ENCODE measurements at places on chromosomes 13 and 19.

DNA sequence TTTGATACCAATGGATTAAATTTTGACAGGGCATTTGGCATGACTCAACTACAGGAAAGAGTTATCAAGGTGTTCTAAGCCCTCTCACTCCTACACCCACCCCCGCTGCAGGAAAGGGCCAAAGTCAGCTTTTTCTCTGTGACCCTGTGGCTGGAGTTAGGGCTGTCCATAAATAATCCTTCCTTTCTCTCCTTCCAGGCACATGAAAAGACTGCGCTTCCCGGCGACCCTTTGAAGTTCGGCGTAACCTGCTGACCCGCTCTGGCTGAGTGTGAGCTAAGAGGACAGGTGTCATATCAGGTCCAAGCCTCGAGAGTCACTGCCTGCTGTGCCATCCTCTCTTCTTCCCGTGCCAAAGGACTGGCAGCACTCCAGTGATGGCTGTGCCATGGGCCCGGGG lies 25.6 kb downstream of the ZNF114 start:
- no peak for DNase-seq

GRCh38 chr19:18465964-18466339 lies 28.0 kb upstream of the ISYNA1 start:
- no peak for DNase-seq

GRCh38 chr19:4506449-4507149 lies 11.7 kb downstream of the PLIN4 start:
- DNase-seq, result no peak

- DNase-seq, result no peak
Observed at GRCh38 chr19:28523619-28524018, 689.3 kb downstream of the UQCRFS1 start.

GRCh38 chr19:28934631-28935030 lies 278.3 kb downstream of the UQCRFS1 start:
- no peak for DNase-seq

DNA sequence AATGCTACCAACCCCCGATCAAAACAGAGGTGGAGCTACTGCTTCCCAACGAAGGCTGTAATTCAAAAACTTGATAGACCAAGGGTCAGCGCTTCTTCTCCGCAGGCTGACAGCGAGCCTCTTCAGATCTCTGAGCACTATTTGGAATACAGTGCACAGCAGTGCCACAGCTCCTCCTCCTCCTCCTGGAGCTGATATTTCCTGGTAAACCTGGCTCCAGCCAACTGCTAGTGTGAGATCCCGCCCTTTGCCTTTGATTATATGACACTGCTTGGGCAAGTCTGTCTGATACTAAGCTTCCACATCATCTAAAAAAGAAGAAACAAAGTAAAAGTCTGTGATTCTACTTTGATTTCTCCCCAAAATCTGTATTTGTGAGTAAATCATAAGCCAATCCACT lies 710.5 kb downstream of the DACH1 start:
- no peak for DNase-seq

DNA sequence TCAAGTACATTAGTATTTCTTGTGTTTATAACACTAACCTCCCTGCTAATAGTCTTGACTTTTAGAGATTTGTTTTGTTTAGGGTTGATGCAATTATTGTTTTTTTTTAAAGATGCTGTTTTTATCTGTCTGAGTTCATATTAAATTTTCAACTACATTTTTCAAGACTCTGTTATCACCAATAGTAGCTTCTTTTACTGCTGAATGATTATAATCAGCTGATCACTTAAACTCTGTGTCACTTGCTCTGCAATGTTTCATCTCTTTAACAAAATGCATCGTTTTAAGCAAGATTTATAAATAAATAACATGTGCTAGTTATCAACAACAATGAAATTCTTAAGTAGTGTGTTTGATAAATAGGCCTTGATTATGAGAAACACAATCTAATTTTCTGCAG lies 920.9 kb upstream of the PCDH20 start:
- DNase-seq, result no peak

- DNase-seq, result peak; percentile 44
Observed at GRCh38 chr19:7492142-7492541, 3.3 kb upstream of the PEX11G start.

DNA sequence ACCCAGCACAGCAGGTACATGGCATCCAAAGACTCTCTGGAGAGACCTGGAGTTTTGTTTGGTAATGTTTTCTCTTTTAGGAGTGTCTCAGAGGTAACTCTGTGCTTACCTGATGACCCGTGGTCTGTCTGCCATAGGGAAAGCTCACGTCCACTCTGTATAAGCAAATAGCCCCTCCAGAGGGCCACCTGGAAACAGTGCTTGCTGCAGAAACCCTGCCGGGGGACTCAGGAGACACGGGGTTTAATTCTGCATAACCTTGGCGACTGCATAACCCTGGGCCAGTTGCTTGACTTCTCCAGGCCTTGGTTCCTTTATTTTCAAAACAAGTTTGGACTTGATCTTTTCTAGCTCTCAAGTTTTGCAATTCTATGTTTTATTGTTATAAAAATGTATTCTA lies 187.2 kb upstream of the SOX1 start:
- DNase-seq, result no peak

DNA sequence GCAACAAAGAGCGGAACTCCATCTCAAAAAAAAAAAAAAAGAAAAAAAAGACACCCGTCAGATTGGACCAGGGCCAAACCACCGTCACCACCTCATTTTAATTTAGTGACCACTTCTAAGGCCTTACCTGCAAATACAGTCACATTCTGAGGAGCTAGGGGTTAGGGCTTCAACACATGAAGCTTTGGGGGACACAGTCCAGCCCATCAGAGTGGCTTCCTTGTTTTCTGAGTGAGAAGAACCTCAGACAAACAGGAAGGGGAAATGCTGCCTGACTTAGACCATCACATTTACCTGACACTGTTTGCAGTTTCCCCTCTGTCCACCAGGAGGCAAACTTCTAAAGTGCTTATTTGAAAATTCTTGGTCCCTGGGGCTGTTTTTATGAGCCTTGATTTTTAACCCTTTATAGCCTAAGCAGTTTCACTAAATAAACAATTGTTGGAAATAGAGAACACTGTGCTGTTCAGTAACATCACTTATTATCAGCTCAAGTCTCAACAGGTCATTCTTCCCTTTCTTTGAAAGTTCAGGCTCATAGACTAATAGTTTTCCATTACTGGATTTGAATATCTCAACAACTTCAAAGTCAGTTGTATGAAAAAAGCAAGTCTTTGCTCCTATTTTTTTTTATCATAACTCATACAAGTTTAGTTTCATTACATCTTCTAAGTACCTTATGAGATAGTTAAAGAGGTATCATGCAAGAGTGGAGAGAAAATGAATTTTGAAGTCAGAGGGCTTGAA lies 74.9 kb upstream of the WASF3 start:
- DNase-seq, result peak; percentile 69

- DNase-seq, result no peak
Observed at GRCh38 chr19:45924891-45925447, 10.4 kb upstream of the NANOS2 start.

- peak; percentile 27 for DNase-seq
Observed at GRCh38 chr19:46958532-46958931, 61.1 kb upstream of the NPAS1 start.

GRCh38 chr19:16078759-16079707 lies 2.7 kb downstream of the TPM4 start:
- peak; percentile 70 for DNase-seq

GRCh38 chr19:49422407-49423070 lies 702 bp downstream of the PTH2 start:
- peak; percentile 35 for DNase-seq
